ENCODE measurements at places on chromosomes 6 and 20.

DNA sequence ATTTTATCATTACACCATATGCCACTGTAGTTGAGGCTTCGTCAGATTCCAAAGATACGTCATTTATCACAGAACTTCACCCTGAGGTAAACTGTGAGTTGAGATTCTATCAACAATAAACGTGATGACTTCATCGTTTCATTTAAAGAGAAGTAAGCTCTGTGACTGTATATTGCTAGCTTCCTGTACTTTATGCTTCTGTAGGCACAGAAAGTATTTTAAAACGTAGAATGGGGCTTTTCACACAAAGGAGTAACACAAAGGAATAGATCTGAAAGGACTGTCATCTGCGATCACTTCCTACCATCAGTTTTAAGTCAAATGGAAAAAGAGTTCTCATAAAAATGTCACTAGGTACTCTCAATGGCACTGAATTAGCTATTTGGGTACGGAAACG lies 234.4 kb upstream of the MCHR2 start:
- DNase-seq, result no peak

DNA sequence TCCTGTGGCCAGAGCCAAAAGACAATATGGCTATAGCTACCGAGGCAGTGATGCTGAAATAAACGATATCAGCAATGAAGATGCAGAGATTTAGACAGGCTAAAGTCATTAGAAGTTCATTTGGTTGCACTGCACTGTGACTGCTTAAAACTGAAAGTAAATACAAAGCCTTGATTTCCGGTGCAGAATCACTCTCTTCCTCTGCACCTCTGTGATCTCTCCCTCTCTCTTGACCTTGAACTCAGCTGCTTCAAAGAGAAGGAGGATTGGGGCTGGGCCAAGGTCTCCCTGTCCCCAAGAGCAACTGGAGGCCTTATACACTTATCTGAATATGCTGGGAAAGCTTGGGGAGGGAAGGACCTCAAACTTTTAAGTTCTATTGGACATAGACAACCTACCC lies 34.6 kb upstream of the SPACA1 start:
- DNase-seq, result no peak

- DNase-seq, result no peak
Observed at GRCh38 chr6:217048-217659, 75.1 kb upstream of the DUSP22 start.

GRCh38 chr6:10598084-10598960 lies 77.2 kb downstream of the GCNT2 start:
- no peak for DNase-seq

DNA sequence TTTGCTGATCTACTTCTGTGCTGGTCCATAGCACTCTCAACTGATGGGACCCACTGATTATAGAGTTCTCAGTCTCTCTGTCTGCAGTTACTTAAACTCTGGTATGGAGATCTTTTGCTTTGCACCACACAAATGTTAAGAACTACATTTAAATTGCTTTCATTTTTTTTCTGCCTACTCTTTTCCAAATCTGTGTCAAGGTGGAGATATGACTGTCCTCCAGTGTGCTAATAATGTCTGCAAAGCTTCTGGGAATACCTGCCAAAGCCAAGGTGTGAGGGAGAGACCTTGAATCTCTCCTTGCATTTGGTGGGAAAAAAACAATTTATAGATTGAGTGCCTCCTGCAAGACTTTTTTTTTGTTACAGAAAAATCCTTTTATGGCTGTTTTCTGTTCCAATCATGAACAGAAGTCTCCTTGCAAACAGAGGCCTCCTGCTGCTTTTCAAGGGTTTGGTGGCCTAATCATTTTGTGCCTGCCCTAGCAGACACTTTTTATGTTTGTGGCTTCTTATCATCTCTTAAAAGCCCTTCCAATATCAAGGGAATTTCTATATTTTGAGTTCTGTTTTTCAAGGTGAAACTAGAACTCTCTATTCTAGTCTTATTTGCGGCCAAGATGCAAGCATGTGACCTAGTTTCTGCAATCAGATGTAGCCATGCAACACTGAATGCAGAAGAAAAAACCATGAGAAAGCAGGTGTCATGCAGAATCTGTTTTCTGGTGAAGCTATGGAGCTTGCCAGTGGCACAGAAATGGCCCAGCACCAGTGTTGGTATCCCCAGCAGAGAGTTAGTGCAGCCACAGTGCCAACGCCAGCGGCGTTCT lies 23.2 kb upstream of the AKIRIN2 start:
- DNase-seq, result no peak

GRCh38 chr6:162698440-162698839 lies 29.1 kb downstream of the PRKN start:
- DNase-seq, result no peak

DNA sequence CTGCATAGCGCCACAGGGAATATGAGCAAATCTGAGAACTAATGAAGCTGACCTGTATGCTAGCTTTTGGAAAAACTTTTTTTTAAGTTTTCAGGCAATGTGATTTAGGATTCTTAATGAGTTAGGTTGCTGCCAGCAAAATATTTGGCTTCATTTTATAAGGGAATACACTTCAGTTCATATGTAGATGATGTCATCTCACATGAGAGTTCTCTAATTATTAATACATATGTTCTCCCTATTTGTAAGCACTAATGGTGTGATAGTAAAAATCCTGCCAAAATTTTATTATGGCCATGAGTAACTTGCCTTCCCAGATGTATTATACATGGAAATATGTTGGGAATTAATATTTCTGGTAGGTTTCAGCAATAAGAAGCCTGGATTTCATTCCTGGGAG lies 573.8 kb downstream of the EPM2A start:
- DNase-seq, result no peak

- no peak for DNase-seq
Observed at GRCh38 chr6:141123497-141123896, 1009.2 kb upstream of the GJE1 start.

GRCh38 chr6:129552413-129552812 lies 157.6 kb downstream of the ARHGAP18 start:
- DNase-seq, result no peak

DNA sequence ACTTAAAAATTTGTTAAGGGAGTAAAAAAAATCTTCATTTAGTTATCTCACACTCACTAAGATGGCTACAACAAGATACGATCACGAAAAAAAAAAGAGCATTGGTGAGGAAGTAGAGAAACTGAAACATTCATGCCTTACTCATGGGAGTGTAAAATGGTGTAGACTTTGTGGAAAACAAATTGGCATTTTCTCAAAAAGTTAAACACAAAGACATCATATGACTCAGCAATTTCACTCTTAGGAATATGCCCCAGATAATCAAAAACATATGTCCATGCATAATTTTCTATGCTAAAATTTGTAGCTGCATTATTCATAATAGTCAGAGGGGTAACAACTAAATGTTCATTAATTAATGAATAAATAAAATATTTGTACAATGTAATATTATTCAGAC lies 120.9 kb upstream of the IRAK1BP1 start:
- DNase-seq, result no peak

- no peak for DNase-seq
Observed at GRCh38 chr20:11452326-11452725, 465.4 kb upstream of the BTBD3 start.

GRCh38 chr6:129852257-129852858 lies 8.8 kb downstream of the TMEM244 start:
- no peak for DNase-seq

All from keratinocyte (primary cell).